Activated CD8-positive, alpha-beta memory T cell treated with anti-CD3 and anti-CD28 coated beads for 48 hours (primary cell): ENCODE measurements at places on chromosomes 5 and 9.

DNA sequence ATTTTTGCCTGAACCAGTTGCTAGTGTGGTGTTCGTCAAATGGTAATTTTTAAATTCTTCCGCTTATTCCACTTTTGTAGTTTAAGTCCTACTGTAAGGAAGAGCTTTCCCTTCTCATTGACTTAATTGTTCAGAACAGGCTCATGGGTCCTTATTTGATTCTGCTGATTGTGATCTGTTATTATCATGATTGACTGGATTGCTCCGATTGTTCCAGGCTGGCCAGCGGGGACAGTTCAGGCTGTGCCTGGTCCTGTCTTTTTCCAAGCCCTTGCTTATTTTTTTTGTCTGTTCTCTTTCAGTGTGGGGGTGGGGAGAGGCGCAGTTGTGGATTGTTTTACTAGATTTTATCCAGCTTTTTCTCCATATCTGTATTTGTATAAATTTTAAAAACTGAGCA, 52.4 kb downstream of the TRIO start:
- no peak for DNase-seq

GRCh38 chr9:83936523-83936922, 15.3 kb upstream of the KIF27 start:
- no peak for DNase-seq

GRCh38 chr9:78828521-78828920, 531.6 kb downstream of the PSAT1 start:
- DNase-seq, result no peak

DNA sequence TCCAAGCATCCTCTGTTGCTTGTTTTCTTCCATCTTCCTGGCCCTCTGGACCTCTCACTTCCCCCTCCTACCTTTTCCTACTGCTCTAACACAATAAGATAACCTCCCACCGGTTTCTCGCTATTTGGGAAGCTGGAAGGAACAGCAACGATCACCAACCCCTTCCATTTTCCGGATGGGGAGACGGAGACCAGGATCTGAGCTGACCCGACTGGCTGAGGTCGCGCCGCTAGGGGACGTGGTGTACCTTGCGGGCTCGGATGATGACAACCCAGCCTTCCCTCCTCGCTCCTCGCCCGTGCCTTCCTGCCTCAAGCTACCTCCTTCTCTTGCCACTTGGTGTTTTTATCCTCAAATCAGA, 1.9 kb downstream of the LPAR1 start:
- no peak for DNase-seq

DNA sequence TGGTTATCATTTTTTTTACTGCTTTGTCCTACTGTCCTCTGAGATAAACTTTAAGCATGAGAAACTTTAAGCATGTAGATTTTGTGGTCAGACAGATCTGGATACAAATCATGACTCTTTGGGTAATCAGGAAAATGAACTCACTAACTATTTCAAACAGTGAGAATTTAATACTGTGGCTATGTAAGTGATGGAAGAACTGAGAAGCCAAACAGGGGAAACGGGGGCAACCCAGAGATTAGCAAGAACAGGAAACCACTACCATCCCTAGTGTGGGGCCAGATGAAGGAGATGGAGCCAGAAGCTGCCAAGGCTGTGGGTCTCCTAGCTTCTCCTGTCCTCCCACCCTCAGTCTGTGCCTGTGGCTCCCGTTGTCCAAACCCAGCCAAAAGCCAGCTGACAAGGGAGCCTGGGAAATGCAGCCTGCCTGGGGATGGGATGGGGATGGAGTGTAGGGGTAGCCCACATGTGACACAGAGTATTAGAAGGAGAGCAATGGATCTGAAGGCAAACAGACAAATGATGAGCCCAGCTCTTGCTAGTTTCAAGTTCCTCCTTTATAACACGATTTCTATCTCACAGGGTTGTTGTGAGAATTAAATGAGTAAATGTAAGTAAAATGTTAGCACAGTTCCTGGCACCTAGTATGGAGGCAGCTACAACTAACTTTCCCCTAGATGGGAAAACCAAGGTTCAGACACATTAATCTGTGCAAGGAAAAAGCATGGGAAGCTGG, 27.7 kb upstream of the CDC23 start:
- no peak for DNase-seq

DNA sequence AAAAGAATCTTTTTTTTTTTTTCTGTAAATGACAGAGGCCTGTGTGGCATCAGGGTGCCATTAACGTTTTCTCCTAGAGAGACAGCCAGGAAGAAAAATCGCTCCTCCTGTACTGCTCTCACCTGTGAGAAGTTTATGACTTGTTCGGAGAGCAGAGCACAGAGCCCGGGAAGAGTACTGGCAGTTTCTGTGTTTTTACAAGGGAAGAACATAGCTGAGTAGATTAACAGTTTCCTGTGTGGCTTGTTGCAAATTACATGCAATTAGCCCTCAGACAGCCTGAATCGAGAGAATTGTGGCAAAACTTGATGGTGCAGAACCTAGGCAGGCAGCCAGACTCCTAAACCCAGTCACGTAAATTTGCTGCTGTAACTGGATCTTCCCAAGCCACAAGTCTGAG, 32.1 kb downstream of the PRKACG start:
- no peak for DNase-seq

DNA sequence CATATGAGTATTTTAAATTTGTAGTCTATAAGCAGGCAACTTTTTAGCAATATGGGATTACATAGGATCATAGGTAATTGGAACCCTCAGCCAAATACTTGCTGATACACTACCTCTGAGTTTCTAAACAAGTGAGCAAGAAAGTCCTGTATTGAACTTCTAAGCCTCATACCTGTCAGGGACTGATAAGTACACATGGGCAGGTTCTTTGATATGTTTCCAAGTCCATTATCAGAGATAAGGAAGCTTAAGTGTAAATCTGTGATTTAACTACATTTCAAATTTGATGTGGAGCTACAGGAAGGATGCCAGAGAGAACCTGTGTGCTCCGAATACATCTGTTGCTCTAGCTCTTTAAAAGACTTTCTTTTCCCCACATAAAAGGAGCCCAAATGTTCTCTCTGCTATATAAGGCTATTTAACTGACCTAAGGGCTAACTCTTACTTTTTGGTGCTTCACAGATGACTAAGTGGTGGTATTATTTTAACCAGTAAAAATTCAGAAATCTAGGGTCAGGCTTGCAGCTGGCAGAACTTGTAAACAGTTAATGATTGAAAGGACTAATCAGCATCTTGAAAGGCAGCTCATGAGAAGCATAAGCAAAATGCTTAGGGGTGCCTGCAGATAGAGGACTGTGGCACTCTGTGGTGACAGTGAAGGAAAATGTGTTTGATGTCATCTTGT, 228.6 kb downstream of the NR3C1 start:
- DNase-seq, result no peak

GRCh38 chr5:131983244-131983771, 28.1 kb downstream of the ACSL6 start:
- no peak for DNase-seq

DNA sequence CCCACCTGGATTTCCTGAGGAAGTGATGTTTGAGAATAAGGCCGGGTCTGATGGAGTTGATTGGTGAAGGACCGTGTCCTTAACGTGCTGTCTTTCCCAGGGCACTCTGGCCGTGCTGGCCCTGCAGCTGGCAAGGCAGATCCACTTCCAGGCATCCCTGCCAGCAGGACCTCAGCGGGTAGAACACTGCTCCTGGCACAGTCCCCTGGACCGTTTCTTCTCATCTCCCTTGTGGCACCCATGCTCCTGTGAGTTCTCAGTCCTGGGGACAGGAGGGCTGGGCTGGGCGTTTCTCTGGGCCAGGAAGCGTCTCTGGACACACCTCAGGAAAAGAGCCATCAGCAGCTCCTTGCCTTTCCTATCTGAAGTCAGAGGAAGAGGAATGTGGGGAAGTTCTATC, 4.4 kb downstream of the DELE1 start:
- DNase-seq, result no peak

DNA sequence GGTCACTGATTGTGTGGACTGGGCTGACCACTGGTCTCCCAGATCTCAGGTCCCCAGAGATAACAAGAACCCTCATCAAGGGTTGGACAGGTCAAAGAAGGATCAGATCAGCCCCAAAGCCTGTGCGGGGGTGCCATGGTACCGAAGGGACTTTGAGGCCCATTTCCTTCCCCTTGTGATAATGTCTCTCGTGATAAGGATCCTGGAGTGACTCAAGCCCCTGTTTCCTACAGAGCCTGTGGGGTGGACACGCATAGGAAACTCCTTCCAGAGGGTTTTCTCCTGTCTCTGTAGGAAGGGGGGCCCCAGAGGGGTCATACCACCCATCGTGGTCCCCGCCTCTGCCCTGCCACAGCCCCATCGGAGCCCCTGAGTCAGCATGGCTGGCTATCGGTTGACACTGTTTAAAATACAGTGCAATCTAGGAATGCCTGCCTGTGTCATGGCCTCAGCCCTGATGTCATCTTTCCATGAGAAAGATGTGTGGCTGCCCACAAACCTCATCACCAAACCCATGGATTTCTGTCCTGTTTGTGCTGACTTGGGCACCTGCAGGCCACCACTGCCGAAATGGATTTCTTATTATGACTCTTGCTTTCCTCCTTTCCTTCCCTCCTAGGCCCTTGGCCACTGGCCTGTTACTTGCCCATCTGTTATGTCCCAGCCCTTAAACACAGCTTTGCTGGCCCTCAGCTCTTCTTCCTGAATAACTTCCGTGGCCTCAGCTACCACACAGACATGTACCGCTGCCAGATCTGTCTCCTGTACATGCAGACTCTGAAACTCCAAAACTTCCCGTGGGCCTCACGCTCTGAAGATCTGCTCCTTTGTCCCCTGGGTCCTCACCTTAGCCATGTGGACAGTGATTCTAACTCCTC, 2.9 kb upstream of the CSF2 start:
- peak; percentile 62 for DNase-seq

- DNase-seq, result no peak
Observed at GRCh38 chr9:93262537-93263310, 78.8 kb downstream of the WNK2 start.

DNA sequence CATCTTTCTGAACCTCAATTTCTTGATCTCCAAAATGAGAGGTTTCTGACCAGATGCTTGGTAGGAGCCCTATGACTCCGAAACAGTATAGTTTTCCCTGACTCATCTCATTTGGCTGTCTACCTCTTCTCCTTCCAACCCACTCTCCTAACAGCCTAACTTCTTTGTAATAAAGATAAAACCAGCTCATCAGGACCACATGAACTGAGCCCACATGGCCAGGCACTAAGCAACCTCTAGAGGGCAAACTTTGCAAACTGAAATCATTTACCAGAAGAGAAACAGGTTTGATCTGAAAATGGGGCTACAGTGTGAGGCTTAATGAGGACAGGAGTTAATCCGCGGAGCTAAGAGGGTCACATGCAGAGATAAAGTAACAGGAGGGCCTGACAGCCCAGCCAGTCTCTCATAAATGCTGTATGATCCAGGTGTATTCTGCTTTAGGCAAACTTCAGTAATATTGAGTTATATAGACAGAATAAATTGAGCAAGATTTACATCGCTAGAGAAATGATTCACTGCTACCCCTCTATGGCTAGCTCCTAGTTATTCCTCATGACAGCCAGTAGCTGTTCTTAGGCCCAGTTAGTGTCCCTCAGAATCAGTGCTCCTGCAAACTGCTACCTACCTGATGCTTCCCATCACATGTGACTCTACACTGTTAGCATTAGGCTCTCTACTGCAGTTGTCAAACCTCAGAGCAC, 64.6 kb downstream of the ABCA1 start:
- DNase-seq, result no peak

DNA sequence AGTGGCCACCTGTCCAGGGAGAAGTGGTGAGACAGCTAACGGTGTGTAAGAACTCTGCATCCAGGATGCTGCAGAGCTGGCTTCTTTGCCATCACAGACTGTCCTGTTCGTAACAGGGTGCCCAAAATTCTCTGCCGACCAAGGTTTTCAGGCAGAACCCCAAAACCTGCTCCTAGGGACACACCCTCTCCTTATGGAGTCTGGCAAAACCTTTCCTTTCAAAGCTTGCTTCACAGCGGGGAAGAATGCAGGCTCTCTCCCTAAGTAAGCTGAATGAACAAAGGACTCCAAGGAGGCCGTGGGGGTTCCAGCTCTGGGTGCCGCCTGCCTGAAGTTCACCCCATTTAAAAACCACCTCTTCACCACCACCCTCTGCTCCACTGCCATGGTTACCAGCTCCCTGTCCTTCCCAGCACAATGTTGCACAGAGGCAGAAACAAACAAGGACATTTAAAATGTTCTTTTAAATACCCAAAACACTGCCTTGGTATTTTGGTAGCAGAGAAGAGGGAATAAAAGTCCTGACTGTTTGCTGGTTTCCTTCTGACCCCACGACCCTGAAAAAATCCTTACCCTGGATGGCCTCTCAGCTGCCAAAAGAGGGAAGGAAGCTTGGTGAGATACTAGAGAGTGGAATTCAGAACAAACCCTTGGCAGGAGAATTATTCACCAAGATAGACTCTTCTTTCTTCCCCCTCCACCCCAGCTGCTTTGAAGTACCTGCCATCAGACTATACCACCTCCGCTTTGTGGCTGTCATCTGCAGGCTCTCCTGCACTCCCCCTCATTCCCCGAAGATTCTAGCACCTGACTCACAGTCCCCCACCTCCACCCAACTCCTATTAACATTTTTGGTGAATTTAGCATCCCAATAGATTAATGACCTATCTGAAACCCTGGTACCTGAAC, 7.1 kb upstream of the KLF9 start:
- DNase-seq, result no peak

DNA sequence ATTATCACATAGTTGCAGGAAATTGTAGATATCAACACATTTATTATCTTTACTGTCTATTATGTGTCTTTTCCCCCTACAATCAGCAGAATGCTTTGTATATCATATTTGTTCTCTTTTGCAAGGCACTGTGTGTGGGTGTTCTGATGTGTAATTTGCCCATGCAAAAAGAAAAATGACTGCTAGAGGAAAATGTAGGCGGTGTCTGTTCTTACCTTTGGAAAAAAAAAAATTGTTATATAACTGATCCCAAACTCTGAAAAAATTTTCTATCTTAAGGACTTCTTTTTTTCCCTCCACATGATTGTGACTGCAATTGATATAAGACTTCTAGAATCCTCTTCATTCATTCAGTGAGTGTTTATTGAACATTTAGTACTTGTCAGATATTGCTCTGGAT, 24.5 kb downstream of the MRPS30 start:
- DNase-seq, result no peak

GRCh38 chr5:124343451-124343867, 403.0 kb downstream of the ZNF608 start:
- no peak for DNase-seq
